ENCODE measurements at places on chromosomes 5 and 9. TPM values are rescaled to one million over a fixed set of nuclear protein-coding genes. Genes with fewer than 3 reads are reported as not detected.

DNA sequence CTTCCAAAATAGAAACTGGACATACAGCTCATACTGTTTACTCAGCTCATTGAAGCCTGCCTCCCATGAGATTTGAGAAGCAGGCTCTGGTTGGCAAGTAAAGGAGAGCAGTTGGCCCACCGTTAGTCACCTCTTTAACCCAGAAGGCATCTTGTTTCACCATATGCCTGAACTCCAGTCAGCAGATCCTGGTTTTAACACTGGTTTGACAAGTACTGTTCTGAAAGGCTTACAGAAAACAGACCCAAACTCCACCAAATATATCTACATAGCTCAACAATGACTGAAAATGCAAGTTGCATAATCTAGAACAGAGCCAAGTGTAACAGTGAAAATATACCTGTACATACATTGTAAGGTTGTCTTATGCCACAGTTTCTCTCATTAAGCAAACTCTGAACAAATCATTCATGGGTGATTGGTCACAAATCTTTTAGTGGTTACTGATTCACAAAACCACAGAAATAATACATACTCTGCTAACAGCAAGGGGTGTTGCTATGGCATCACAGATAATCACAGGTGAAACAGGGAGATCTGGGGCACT is 198.8 kb downstream of the BNC2 start:
- DNase-seq = no peak

- no peak for DNase-seq
These were observed 12.2 kb downstream of the INVS start for GRCh38 chr9:100111235-100111634.

- no peak for DNase-seq
These were observed 178.9 kb upstream of the TUSC1 start for GRCh38 chr9:25857147-25857546.

SUSD3 gene
- total RNA-seq = 41.0 TPM

GRCh38 chr5:150179019-150179620 is 10.7 kb upstream of the SLC6A7 start:
- no peak for DNase-seq

NR4A3 gene
- total RNA-seq = 20.1 TPM

GRCh38 chr5:52685971-52686370 is 101.7 kb upstream of the ITGA1 start:
- DNase-seq = no peak

- DNase-seq = no peak
These were observed 161.4 kb upstream of the GAS1 start for GRCh38 chr9:87108661-87109060.

DNA sequence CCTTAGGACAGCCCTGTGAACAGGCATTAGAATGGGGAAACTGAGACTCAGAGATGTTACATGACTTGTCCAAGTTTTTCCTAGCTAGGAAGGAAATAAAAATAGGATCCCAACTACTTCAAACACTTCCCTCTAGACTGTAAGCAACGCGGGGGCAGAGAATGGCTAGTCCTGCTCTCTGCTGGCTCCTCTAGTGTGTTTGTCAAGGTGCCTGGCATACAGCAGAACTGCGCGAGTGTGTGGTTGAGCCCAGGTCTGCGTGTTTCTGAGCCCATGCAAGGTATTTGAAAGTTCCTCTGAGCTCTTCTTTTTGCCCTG is 152.5 kb downstream of the MACROH2A1 start:
- DNase-seq = no peak

MELK gene
- not detected for total RNA-seq

DNA sequence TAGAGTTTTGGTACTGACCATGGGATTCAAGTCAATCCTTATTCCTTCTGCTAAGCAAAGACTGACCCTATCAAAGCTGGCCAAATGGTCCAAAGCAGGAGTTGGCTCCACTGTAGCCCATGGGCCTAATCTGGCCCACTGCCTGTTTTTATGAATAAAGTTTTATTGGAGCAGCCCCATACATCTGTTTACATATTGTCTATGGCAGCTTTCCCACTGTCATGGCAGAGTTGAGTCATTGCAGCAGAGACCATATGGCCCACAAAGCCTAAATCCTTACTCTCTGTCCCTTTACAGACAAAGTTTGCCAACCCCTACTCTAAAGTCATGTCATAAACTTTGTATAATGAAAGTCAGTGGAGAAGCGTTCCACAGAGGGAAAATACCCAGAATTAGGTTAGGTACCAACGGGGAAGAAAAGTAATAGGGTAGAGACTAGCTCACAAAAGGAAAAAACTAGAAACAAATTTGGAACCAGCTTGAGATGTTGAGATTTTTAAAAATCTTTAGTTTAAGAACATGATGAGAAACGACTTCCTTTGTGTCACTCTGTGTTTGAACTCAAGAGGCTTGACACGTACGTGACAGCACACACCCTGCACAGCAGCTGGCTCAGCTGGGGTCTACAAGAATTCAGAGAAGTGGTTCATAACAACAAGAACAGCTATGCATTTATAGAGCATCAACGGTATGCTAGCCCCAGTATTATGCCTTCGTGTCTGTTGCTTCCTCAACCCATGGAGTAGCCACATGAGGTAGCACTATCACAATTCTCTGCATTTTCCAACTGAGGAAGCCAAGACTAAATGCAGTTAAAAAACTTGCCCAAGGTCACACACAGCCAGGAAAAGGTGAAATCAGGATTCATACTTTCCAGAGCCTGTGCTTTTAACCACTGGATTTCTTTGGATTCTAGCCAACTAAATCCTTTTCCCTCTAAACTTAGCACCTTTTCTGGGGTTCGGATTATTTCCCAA is 198.9 kb upstream of the WWC1 start:
- no peak for DNase-seq

- DNase-seq = no peak
These were observed 82.6 kb downstream of the VCAN start for GRCh38 chr5:83554133-83554532.

- no peak for DNase-seq
These were observed 76.2 kb upstream of the SPIN1 start for GRCh38 chr9:88312045-88312444.

- no peak for DNase-seq
These were observed 83.2 kb upstream of the MYO10 start for GRCh38 chr5:17019324-17019723.

PCDHGA9 gene
- total RNA-seq = 1.9 TPM

Measured in B cell (primary cell).